ENCODE measurements at places on chromosomes 7 and 10. TPM values are rescaled to one million over a fixed set of nuclear protein-coding genes. Genes with fewer than 3 reads are reported as not detected.

GRCh38 chr7:2193575-2194305 is 39.0 kb downstream of the MAD1L1 start:
- no peak for DNase-seq

DNA sequence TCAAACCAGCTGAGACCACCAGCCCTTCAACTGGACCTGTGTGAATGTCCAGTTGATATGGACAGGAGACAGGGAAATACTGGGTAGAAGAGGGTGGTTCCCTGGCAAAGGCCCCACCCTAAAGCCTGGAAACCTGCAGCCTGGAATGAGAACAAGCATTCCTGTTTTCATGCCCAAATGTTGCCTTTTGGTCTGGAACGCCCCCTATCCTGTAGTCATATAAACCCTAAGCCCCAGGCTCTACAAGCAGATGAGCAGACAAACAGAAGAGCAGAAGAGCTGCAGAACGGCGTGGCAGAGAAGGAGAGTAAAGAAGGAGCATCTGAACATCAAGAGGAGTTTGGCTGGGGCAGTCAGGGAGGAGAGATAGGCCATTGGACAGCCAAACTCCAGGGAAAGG is 38.4 kb downstream of the SYPL1 start:
- DNase-seq = no peak

Gene LRRC4
- total RNA-seq = 3.2 TPM

- no peak for DNase-seq
Measured at GRCh38 chr10:124168991-124169802, 75.8 kb upstream of the CHST15 start.

- DNase-seq = no peak
Measured at GRCh38 chr10:47095211-47095610, 184.0 kb downstream of the PTPN20 start.

Gene UPK3B
- 0.48 TPM for total RNA-seq

- DNase-seq = no peak
Measured at GRCh38 chr7:10708447-10708846, 265.2 kb upstream of the PHF14 start.

GRCh38 chr7:31475368-31475767 is 38.5 kb upstream of the ITPRID1 start:
- no peak for DNase-seq

GRCh38 chr7:98133621-98134303 is 27.1 kb downstream of the LMTK2 start:
- no peak for DNase-seq

GRCh38 chr7:23981314-23981713 is 271.3 kb downstream of the STK31 start:
- no peak for DNase-seq

DNA sequence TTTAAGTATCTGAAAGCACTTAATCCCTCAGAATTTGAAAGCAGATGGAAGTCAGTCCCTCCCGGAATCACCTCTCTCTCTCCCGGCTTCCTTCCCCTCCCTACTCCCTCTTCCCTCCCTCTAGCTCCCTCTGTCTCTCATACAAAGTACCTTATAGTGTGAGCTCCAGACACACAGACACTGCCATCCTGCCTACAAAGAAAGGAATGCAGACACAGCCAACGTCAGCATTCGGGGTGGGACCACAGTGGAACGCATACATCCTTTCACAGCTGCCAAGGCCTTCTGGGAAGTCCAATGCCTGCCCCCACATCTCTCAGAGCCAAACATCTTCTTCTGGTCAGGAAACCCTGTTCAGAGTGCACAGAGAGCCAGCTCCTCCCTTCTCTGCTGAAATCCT is 9.3 kb downstream of the NOD1 start:
- peak; percentile 79 for DNase-seq

DNA sequence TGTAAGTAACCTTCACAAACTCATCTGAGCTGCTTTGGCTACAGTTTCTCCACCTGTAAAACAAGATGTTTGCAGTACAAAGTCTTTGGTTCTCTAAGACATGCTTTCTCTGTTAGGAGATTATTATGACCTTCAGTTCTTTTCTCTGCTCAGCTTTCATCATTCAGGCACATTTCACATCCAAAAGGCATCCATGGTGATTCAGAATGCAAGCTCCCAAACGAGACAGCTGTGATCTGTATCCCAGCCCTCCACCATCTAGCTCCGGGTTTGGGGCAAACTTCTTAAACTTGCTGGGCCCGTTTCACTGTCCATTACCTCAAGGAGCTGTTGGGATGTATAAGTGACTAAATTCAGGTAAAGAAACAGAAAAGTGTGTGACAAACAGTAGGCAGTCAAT is 95.8 kb upstream of the COL1A2 start:
- no peak for DNase-seq

Gene FAM237B
- not detected for total RNA-seq

Gene ATP6V0E2
- total RNA-seq = 3.7 TPM

- no peak for DNase-seq
Measured at GRCh38 chr7:25028370-25029021, 48.5 kb upstream of the OSBPL3 start.

DNA sequence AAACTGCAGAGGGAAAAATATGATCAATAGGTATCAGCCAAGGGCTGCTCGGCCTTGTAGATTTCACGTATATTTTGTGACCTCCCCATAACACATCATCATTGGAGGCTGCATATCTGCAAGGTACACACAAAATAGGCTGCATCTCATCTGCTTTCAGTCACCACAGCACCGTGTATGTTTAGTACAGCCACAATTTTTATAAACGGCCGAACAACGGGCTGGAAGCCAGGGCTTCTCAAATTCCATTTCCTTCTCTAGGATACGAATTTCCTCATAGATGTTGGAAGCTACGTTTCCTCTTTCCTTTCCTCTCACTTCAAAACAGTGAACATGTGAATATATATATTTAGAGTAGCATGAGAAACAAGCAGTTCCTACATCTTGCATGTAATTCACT is 20.2 kb upstream of the FOXK1 start:
- peak; percentile 31 for DNase-seq

GRCh38 chr7:21886396-21886795 is 59.3 kb downstream of the CDCA7L start:
- DNase-seq = no peak

GRCh38 chr10:75861582-75861981 is 430.2 kb downstream of the LRMDA start:
- no peak for DNase-seq

Gene SPDYE8
- not detected for total RNA-seq

DNA sequence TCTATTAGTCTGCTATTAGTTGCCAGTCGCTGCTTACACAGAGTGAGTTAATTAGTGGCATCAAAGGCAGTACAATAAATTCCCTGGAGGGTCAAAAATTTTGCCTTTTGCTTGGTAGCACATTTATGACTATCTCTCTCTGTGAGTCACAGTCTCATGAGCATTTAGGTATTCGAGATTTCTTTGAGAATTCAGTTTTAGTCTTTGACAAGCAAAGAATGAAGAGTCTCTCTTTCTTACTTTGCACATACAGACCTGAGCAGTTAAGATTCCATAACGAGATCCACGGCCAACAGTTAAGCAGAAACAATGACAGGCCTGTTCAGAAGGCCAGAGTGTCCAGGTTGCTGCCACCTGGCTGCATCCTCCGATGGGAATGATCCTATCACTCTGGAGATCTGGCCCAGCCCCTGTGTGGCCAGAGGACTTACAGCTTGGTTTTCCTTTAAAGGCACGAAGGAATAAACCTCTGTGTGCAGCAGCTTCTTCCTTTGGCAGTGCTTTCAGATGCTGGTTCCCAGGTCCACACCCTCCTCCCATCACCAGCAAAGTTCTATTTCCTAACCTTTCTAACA is 80.6 kb downstream of the GLI3 start:
- no peak for DNase-seq

All from psoas muscle (tissue), 8 donors.